Colonic mucosa (tissue), 4 donors: ENCODE measurements at places on chromosomes 13 and 19. TPM values are rescaled to one million over a fixed set of nuclear protein-coding genes. Genes with fewer than 3 reads are reported as not detected.

DNA sequence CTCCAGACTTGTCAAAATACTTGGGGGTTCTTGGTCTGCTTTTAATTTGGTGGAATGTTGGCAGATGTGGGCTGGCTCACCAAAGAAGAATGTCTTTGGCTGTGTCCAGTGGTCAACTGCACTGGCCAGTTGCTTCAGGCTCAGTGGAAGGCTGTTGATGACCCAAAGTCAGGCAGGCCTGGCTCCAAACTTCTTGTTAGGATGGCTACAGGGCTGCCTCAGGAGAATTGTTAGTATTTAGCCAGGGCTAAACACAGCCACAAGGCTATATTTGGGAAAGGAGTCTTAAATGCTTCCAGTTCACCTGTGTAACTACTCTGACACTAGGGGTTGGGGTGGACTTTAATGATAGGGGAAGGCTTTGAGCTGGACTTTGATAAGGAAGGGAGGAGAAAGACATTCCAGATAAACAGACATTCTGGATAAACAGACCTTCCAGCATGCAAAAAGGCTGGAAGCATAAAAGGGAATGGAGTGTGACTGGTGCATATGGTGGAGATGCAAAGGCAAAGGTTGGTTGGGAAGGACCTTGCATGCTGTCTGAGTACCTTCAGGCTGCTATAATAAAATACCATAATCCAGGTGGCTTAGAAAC lies 116.8 kb downstream of the FOXO1 start:
- DNase-seq: no peak

- no peak for DNase-seq
Measured at GRCh38 chr13:24280720-24281119, 28.7 kb upstream of the C1QTNF9 start.

GRCh38 chr19:44588771-44589112 lies 24.6 kb upstream of the IGSF23 start:
- no peak for DNase-seq

GRCh38 chr13:48393698-48394085 lies 19.2 kb downstream of the LPAR6 start:
- no peak for DNase-seq

GRCh38 chr19:8161135-8161646 lies 11.8 kb upstream of the FBN3 start:
- no peak for DNase-seq

- DNase-seq: no peak
Measured at GRCh38 chr19:11383706-11384048, 437 bp downstream of the EPOR start.

GRCh38 chr13:45490068-45490467 lies 25.3 kb downstream of the COG3 start:
- no peak for DNase-seq

- DNase-seq: no peak
Measured at GRCh38 chr19:355134-355533, 10.5 kb upstream of the MIER2 start.

DNA sequence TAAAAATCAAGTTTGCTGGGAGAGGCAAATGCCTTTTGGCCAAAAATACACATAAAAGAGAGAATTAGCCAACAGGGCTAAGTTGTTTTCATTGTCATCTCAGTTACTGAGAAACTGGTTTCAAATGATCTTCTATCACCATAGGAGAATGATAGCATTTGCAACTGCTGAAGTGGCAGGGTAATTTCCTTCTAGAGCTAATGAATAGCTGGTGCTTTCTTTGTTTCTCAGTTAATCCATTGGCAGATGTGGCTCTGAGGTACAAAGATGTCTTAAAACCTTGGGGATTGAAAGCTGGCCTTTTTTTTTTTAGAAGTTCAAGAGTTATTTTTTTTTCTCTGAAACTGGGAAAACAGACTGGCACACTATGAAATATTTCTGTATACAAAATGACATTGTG lies 332.7 kb upstream of the KLF12 start:
- no peak for DNase-seq

DNA sequence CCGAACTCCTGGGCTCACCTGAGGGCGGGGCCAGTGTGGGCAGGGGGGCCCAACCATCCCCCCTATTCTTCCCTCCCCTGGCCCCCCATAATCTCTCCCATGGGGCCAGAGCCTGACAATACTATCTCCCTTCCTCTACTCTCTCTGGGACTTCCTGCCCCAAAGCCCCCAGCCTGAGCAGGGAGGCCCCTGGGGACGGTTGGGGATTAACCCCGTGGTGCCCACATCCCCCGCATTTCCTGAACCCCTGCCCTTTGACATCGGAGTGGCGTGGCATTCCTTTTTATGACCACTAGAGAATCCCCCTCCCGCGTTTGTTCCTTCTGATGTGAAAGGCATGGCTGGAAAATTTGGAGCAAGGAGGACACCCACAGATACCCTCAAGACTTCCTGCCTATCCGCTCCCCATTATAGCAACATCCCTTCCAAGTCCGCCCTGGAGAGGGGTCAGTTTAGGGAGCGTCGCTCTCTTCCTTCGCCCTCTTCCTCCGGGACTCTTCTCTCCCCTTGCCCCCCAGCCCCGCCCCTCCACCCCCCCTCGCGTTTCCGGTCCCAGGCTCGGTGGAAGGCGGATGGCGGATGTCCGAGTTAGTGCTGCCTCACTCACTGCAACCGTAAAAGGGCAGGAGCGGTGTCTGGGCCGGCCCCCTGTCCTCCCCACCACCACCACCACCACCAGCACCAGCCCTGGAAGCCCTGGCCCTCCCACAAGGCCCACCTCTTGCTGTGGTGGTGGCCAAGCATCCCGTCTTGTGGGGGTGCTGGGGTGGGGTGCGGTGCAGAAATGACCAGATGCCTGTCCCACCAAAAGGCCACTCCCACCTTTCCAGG lies 1.8 kb downstream of the VASP start:
- DNase-seq: peak; percentile 83

- DNase-seq: no peak
Measured at GRCh38 chr19:18933297-18933696, 7.7 kb downstream of the HOMER3 start.

- DNase-seq: no peak
Measured at GRCh38 chr13:31434613-31435012, 234.8 kb downstream of the B3GLCT start.

DNA sequence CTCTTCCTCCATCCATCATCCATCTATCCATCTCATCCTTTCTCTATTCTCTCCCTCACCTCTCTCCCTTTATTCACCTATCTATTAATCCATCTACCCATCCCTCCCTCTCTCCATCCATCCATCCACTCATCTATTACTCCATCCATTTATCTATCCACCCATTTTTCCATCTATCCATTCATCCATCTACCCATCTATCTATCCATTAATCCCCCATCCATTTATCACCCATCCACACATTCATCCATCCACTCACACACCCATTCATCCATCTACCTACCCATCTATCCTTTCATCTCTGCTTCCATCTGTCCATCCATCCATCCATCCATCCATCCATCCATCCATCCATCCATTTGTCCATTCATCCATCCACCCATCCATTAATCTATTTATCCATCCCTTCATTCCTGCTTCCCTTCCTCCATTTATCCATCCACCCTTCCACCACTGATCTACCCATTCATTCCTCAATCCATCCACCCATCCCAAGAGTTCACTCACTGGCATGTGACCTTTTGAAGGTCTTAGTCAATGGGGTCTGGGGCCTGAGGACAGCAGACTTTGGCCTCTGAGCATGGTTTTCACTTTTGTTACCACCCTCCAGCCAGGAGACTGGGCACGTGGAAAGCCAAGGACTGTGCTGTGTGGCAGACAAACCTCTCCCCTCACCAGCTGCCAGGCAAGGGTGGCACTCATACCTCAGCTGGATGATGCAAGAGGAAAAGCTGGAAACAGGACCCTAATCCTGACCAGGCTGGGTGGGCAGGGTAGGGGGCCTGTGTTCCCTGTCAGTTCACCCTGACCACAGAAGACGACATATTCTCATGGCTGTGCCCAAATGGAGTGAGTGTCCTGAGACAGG lies 126.7 kb downstream of the URI1 start:
- DNase-seq: no peak

- DNase-seq: no peak
Measured at GRCh38 chr19:38889803-38890202, 9.6 kb downstream of the SIRT2 start.

DNA sequence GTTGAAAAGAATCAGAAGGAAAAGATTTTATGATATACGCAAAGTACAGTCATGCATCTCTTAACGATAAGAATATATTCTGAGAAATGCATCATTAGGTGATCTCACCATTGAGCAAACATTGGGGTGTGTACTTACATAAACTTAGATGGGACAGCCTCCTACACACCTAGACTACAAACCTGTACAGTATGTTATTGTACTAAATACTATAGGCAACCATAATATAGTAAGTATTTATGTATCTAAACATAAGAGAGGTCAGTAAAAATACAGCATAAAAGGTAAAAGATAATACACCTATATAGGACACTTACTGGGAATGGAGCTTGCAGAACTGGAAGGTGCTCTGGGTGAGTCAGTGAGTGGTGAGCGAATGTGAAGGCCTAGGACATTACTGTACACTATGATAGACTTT lies 254.6 kb downstream of the SPRY2 start:
- peak; percentile 41 for DNase-seq

DNA sequence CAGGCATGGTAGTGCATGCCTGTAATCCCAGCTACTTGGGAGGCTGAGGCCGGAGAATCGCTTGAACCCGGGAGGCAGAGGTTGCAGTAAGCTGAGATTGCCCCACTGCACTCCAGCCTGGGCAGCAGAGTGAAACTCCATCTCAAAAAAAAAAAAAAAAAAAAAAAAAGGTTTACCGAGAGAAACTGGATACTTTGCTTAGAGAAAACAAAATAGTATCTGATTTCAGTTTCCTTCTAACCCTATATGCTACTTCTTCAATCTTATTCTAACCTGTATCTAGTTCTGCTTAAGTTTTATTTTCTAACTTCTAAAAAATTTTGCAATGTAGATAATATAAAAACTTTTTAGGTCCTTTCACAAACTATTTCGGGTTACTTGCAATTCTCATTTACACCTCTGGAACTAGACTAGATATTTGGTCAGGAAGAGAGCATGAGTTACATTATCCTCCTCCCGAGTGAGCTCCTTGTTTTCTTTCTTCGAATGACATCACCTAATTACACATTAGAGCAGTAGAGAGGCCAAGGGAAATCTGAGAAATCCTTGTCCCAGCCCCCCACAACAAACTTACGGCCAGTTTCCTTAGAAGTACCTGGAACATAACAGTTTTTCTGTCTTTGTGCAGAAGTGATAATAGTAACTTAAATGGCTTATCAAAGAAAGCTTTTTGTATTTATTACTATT lies 128.9 kb downstream of the B3GLCT start:
- no peak for DNase-seq

ADGRE3 gene
- not detected for total RNA-seq

CFAP97D2 gene
- not detected for total RNA-seq

CLC gene
- total RNA-seq: not detected

KIR2DL3 gene
- total RNA-seq: not detected

CD79A gene
- 3.5 TPM for total RNA-seq

NDUFS7 gene
- 192 TPM for total RNA-seq

PABPC3 gene
- total RNA-seq: 0.35 TPM

NAT14 gene
- total RNA-seq: 4.9 TPM

DPY19L3 gene
- 12.1 TPM for total RNA-seq

KCNN4 gene
- total RNA-seq: 60.9 TPM

CLEC17A gene
- 0.12 TPM for total RNA-seq

CRX gene
- not detected for total RNA-seq
